Kidney (tissue), 22 donors: ENCODE measurements at places on chromosomes 11 and 22. TPM values are rescaled to one million over a fixed set of nuclear protein-coding genes. Genes with fewer than 3 reads are reported as not detected.
A peak's percentile ranks its signal among the peaks of the same experiment; 100 is the strongest.

DNA sequence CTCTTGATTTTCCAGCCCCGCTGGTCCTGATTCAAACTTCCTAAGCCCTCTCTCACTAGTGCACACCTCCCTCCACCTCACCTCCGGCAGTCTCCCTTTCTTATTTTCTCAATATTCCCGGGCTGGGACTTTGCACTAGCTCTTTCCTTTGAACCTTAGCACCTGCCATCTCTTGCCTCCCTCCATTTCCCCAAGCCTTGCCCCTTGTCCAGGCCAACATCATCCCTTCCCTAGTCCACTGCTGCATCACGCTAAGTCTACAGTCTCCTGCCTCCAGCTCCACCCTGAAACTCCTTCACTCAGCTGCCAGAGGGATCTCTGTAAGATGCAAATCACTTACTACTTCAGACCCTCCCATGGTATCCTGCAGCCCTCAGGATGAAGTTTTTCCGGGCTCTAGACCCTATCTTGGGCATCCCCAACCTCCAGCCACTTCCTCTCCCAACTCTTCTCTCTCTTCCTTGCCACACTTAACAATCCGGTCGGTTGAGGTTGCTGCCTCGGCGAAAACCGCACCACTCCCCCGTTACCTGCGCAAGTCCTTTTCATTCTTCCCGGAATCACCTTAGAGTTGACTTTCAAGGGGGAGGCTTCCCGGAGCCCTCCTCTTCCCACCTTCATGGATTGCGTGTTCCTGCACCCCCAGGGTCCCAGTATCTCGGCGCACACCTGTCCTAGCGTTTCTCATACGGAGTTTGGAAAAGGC lies 42.7 kb downstream of the NECTIN1 start:
- no peak for DNase-seq

- no peak for DNase-seq
These were observed 176.9 kb downstream of the MN1 start for GRCh38 chr22:27624705-27625104.

- DNase-seq = no peak
These were observed 168.6 kb upstream of the B3GAT1 start for GRCh38 chr11:134580610-134580975.

- DNase-seq = peak; percentile 43
These were observed 26.5 kb upstream of the ATXN10 start for GRCh38 chr22:45645150-45645525.

CCDC73 gene
- 0.25 TPM for total RNA-seq

- DNase-seq = no peak
These were observed 7.8 kb downstream of the CCDC90B start for GRCh38 chr11:83278351-83278750.

- DNase-seq = no peak
These were observed 82.6 kb downstream of the FAM76B start for GRCh38 chr11:95706974-95707387.

DNA sequence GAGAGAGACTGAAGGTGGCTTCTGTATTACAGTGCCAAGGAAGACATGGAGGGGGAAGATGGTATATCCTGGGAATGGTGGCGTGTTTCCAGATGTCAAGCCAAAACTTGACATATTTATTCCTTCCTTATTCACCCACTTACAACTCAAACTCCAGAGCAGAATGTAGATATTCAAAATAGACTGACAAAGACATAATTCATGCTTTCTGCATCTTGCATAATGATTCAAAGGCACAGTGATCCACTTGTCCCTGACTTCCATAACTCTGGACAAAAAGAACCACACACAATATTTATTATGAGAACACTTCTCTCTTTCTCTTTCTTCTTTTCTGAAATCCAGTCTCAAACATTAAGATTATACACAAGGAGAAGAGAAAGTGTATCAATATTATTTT lies 48.9 kb downstream of the SLC17A6 start:
- DNase-seq = no peak

DNA sequence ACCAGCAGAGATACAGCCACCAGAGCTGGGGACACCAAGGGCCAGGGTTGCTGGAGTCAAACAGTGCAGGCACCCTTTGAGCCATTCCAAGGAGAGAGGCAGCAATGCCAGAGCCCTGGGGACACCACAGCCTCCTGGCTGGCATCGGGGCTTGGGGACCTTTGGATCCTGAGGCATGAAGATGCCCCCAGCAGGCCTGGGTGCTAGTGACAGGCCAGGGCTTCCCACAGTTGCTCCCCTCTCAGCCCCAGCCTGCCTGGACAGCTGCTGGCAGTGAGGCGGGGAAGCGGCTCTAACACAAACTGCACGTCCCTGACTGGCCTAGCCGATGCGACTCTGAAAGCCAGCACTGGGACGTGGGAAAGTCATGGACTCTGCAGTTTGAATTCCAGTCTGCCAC lies 2.7 kb downstream of the CD5 start:
- DNase-seq = no peak

- DNase-seq = no peak
These were observed 131.9 kb downstream of the MPPED1 start for GRCh38 chr22:43543522-43544288.

ATG13 gene
- total RNA-seq = 73.5 TPM

DNA sequence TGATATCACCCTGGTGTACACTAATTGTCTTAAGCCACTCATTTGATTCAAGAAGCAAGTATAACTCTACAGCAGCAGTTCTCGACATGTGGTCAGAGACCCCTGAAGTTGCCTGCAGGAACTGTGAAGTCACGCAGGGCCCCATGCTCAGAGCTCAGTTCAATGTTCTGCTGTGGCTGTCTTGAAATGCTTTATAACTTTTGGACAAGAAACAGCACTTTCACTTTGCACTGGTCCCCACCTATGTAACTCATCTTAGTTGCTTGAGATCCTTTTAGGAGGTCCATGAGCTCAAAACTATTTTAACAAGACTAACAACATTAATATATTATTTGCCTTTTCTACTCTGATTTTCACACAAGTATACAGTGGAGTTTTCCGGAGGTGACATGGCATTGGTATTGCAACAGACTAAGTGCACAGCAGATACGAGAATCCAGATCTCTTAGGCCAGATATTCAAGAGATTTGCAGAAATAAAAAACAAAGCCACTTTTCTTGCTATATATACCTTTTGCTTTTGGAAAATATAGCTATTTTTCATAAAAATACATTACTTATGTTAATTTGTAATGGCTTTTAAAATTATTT lies 64.8 kb downstream of the PRR5L start:
- DNase-seq = no peak

GRCh38 chr11:106585061-106585460 lies 433.2 kb downstream of the GUCY1A2 start:
- DNase-seq = no peak

DNA sequence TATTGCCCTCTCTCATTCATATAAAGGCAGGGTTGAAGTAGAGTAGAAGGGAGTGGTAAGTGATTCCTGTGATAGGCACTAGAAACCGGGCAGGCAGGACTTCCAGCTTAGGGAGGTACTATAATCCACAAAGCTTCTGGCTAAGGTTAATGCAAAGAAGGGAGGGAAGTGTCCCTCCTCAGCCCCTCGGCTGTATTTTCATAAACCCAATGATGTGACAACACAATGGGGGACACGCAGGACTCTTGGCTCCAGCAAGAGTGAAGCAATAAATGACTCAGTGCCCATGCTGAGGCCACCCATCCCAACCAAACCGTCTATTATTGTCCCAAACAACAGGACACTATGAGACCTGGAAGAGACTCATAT lies 90.7 kb downstream of the ETS1 start:
- no peak for DNase-seq

DNA sequence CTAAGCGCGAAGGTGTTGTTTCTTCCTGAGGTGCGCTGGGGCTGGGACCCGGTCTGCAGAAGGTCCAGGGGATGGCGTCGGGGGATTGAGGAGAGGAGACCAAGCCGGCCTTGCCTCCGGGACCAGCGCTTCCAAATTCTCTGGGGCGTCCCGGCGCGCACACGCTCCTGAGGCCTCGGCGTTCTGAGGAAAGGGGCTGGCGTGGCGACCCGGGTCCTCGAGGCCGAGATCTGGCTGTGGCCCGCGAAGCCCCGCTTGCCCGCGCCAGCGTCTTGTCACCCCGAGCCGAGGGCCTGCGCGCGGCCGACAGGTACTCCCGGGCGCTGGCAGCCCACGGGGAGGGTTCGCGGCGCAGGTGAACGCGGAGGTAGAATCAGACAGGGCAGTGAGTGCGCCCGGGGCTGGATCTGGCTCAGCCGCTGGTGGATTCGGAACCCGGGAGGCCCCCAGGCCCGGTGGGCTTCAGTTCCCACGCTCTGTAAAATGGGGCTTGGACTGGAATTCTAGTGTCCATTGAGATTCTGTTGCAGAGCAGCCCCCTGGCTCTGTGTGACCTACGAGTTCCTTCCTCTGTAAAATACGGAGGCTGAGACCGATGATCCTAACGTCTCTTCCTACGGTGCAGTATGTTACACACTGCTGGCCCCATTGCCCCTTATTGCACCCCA lies 14.7 kb downstream of the SSH3 start:
- no peak for DNase-seq

EXPH5 gene
- total RNA-seq = 9.5 TPM

- DNase-seq = peak; percentile 91
These were observed 1.7 kb upstream of the SCO2 start for GRCh38 chr22:50526834-50527801.

DNA sequence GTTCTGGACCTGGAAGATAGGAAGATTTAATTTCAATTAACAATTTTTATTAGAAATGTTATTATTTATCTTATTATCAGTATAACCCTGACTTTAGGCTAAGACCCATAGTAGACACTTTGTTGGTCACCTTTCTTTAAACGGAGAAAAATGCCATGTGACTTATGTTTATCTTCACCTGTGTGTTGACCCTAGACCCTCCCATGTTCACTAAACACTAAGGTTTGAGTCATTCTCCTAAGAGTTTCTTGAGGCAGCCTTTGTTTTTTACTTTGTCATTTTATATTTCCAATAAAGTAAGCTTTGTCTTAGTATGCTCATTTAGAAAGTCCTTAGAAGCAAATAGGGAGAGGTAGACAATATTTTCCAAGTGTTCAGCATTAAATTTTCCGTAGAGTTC lies 771.7 kb downstream of the METTL15 start:
- no peak for DNase-seq
